ENCODE measurements at places on chromosomes 16 and 17.
A peak's percentile ranks its signal among the peaks of the same experiment; 100 is the strongest.

- DNase-seq = no peak
Measured at GRCh38 chr16:86350289-86350688, 160.0 kb upstream of the FOXF1 start.

- DNase-seq = no peak
Measured at GRCh38 chr17:13544765-13545164, 57.0 kb downstream of the HS3ST3A1 start.

DNA sequence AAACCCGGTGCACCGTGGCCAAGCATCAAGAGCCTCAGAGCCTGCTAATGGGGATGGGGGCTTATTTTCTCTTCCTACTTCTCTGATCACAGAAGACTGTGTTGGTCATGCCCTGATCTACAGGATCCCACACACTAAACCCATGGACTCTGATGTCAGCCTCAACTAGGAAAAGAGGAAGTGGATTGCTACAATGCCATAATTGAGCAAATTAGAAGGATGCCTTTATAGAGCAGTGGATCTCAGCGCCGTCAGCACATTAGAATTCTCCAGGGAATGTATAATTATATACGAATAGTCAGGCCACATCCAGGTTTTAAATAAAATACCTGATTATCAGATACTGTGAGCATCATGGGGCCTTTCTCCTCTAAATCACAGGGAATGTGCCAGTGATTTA lies 64.8 kb downstream of the VAT1L start:
- DNase-seq = no peak

GRCh38 chr16:77450790-77451487 lies 16.1 kb upstream of the ADAMTS18 start:
- no peak for DNase-seq

DNA sequence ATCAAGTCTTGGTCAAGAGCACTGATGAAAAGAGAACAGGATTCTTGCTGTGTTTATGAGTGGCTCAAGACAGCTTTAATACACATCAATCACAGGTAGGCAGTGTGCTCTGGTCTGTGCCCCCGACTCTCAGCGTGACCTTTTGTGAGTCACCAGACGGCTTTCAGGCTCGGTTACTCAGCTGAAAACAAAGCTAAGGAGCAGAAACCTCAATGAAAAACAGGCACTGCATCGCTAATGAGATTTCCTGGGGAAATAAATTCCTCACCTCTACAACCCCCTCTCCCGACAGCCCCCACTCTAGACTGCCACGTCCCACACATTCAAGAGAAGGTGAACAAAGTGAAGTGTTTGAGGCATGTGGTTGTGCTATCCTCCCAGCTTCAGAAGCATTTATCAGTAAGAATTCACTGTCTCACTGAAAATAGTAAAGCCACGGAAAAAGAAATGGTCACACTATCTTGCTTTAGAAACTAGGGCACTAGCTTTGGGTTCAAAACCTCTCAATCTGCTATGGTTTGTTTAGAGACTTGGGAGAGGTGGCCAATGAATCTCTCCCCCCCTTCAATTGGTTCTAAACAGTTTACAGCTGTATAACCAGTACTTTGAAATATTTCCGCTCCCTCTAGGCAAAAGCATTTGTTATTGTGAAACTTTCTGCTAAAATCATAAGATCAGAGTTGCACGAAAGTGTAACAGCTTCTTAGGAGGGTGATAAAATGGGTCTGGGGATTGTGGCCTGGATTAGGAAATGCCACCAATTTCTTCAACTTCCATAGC lies 199.5 kb upstream of the PMFBP1 start:
- DNase-seq = peak; percentile 95

DNA sequence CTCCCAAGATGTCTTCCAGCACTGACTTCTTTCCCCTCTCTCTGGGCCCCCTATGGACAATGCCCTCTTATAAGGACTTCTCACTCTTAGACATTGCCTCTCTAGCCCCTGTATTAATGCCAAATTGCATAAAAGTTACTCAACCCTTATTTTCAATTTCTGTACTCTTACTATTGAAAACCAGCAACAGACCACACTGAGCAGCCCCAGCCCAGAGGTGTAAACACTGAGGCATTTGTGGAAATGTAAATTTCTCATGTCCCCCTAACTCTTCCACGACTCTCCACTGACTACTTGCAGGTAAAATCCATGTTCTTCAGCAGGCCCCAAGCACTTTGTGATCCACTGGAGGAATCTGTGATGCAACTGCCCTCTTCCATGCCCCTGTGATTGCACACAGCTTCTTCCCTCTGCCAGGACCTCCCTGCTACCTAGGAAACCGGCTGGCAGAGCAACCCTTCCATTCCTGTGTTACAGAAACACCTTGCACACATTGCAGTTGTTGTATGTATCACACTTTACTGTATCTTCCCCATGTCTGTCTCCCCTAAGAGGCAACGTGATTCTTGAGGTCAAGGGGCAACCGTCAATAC lies 4.4 kb downstream of the N4BP1 start:
- DNase-seq = no peak

DNA sequence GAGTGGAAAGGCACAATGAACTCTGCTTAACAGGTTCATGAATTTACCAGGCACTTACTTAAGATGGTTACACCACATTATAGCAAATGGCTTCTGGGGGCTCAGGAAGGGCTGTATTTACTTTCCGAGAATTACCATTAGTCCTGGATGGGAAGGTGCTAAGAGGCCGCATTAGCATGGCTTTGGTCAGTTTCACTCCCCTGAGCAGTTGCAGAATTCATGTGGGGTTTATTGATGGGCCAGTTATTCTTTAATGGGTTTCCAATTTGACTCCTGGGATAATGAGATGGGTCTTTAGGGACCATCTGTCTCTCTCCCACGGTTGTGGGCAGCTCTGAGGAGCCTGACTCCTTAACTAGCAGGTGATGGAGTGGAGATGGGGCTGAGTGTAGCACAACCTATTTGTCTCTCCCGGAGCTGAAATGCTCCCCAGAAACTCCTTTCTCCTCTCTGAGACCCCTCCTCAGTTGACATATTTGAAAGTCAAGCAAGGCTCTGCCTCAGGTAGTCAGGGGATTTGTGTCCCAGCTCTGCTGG lies 652.5 kb downstream of the HS3ST4 start:
- no peak for DNase-seq

DNA sequence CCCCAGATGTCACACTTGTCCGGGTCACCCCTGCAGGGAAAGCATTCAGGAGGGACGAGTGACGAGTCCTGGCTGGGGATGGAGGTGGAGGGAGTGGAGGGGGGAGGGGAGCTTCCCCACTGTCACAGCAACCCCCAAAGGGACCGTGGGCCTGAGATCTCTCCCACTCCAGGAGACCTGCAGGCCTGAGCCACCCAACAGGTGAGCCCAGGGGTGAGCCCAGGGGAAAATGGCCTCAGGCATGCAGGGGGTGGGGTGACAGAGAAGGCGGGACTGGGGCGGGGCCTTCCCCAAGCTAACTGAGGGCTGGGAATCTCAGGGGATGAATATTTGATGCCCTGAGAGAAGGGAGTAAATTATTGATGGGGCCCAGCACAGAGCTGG lies 2.4 kb downstream of the USH1G start:
- DNase-seq = no peak
